ENCODE measurements at places on chromosomes 16 and 17.
A peak's percentile ranks its signal among the peaks of the same experiment; 100 is the strongest.

DNA sequence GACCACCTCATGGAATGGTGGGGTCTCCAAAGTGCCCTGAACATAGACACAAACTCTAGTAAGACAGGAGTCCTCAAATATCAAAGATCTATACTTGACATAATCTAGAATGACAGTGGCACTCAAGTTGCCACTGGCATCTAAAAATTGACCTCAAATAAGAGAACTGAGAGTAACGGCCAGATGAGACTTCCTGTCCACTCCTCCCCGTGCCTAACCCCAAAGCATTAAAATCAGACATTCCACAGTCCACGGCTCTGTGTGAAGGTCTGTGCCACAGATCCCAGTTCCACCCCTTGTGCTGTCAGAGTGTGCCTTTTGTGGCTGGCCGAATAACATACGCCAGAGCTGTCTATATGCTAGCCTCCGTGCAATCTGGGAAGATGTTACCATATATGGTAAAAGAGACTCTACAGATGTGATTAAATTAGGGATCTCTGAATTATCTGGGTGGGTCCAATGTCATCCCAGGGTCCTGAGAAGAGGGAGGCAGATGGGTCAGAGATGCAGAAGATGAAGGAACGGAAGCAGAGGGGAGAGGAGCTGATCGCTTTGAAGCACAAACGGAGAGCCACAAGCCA lies 21.0 kb upstream of the EVPL start:
- no peak overlapping the region for H3K27ac ChIP-seq
- no peak overlapping the region for H3K4me3 ChIP-seq
- H3K27me3 ChIP-seq: no peaks in the 10 kb centered on the region
- H3K4me1 ChIP-seq: peaks cover 41% of the 10 kb centered on the region
- peaks cover 80% of the 10 kb centered on the region for H3K36me3 ChIP-seq

GRCh38 chr16:80802138-80802537 lies 2.3 kb downstream of the CDYL2 start:
- H3K27me3 ChIP-seq: no peaks in the 10 kb centered on the region
- H3K27ac ChIP-seq: no peak overlapping the region
- H3K36me3 ChIP-seq: no peaks in the 10 kb centered on the region
- peaks cover 9% of the 10 kb centered on the region for H3K4me1 ChIP-seq
- H3K4me3 ChIP-seq: no peak overlapping the region

- H3K27ac ChIP-seq: no peak overlapping the region
- H3K4me1 ChIP-seq: no peaks in the 10 kb centered on the region
- no peak for DNase-seq
- H3K27me3 ChIP-seq: no peaks in the 10 kb centered on the region
- H3K4me3 ChIP-seq: no peak overlapping the region
Observed at GRCh38 chr16:64094181-64094965, 1027.5 kb downstream of the CDH11 start.

GRCh38 chr16:28531777-28532744 lies 6.7 kb downstream of the NUPR1 start:
- H3K4me3 ChIP-seq: no peak overlapping the region
- peak overlapping the region; percentile 76 for H3K27ac ChIP-seq
- DNase-seq: peak; percentile 85
- no peaks in the 10 kb centered on the region for H3K27me3 ChIP-seq
- H3K4me1 ChIP-seq: peaks cover 35% of the 10 kb centered on the region

DNA sequence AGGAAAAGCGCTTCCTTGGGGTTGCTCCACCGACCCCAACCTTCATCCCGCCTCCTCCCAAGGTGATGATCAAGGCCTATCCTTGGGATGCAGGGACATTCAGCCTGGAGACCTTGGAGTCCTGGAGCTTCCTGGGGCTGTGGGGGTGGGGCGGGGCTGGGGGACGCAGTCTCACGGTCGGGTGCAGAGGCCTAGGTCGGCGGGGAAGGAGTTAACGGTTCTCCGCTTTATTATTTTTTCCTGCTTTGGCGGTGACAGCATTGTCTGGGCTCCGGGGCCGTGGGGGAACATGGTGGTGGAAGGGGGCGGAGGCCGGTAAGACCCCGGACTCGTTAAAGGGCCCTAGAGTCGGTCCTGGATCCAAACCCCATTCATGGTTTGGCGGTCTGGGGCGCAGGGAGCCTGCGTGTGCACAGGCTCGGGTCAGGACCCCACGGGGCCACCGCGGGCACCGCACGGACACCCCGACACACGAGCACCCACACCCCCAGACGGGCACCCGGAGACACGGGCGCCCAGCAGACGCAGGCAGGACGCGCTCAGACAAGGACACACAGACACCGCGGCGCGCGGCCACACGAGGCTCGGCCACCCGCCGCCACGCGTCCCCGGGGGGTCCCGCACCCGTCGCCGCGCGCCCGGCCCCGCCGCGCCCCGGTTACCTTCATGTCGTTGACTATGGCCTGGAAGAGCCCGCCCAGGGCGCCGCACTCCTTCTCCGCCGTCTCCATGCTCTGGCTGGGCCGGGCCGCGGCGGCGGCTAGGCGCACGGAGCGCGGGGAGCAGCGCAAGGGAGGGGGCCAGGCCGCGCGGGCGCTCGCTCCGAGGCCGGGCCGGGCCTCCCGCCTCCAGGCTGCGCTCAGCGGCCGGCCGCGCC lies 554 bp downstream of the MTSS2 start:
- no peaks in the 10 kb centered on the region for H3K27me3 ChIP-seq
- H3K27ac ChIP-seq: peak overlapping the region; percentile 91
- H3K4me1 ChIP-seq: peaks cover 94% of the 10 kb centered on the region
- no peak for DNase-seq

- H3K4me3 ChIP-seq: no peak overlapping the region
- no peaks in the 10 kb centered on the region for H3K27me3 ChIP-seq
Observed at GRCh38 chr17:12992676-12993075, 25.2 kb downstream of the ELAC2 start.

- H3K4me3 ChIP-seq: no peak overlapping the region
- peak overlapping the region; percentile 74 for H3K27ac ChIP-seq
- H3K4me1 ChIP-seq: peaks cover 60% of the 10 kb centered on the region
- H3K36me3 ChIP-seq: peaks cover 28% of the 10 kb centered on the region
- DNase-seq: no peak
Observed at GRCh38 chr17:21194703-21195102, 19.3 kb downstream of the TMEM11 start.

DNA sequence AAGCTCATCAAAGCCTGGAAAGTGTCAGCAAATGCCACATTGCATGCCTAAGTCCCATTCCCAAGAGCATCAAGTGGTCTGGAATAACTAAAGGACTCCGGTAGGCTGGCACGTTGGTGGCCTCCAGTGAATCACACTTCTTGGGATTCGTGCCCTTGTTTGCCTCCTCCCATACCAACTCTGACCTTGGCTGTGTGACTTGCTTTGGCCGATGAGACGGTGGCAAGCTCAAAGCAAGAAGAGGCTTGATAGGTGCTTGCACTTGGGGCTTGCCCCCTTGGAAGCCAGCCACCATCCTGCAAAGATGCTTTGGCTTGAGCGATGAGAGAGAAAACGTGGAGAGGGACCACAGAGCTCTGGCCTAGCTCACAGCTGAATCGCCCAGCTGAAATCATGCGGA lies 313.1 kb upstream of the ZFHX3 start:
- H3K27me3 ChIP-seq: peaks cover 7% of the 10 kb centered on the region
- H3K27ac ChIP-seq: no peak overlapping the region
- H3K4me3 ChIP-seq: no peak overlapping the region
- H3K4me1 ChIP-seq: no peaks in the 10 kb centered on the region

GRCh38 chr16:361872-362701 lies 8.3 kb downstream of the MRPL28 start:
- DNase-seq: no peak
- peaks cover 8% of the 10 kb centered on the region for H3K36me3 ChIP-seq
- H3K27me3 ChIP-seq: no peaks in the 10 kb centered on the region

- H3K36me3 ChIP-seq: peaks cover 14% of the 10 kb centered on the region
- H3K27ac ChIP-seq: peak overlapping the region; percentile 26
- peaks cover 6% of the 10 kb centered on the region for H3K4me1 ChIP-seq
- no peak for DNase-seq
Observed at GRCh38 chr17:59815965-59816364, 76.8 kb downstream of the TUBD1 start.
